ENCODE measurements at places on chromosomes 2 and 18.

- no peak for DNase-seq
Observed at GRCh38 chr2:26850000-26850431, 2.1 kb downstream of the DPYSL5 start.

- no peak for DNase-seq
Observed at GRCh38 chr2:217753460-217754200, 249.2 kb downstream of the TNS1 start.

- DNase-seq, result no peak
Observed at GRCh38 chr18:77207540-77207939, 42.1 kb upstream of the GALR1 start.

DNA sequence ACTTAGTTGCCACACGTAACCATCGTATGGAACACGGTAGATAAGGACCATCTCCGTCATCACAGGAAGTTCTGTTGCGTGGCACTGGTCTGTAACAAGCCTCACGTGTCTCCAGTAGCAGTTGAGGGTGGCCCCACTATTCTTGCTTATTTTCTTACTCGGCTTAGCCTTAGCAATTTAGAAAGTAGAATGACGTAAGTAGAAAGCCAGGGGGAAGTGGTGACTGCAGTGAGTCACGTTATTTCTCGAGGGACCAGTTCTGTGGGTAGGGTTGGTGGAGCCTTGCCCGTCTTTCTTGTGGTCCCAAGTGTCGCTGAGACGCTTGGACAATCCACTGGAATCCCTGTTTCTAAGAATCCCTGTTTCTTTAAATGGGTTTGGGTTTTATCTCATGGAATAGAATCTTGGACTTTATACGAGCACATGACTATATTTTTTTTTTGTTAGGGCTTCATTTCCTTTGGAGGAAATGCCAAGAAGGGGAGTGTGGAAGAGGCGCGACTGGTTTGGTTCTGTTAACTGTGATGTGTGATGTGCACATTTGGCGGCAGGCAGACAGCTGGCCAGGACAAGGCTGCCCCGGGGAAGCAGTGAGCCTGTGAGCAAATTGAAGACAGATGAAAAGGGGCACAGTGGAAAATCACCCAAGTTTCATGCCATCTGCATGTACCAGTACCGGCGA, 96.2 kb downstream of the CABLES1 start:
- no peak for DNase-seq

- no peak for DNase-seq
Observed at GRCh38 chr2:8806885-8807704, 30.3 kb downstream of the KIDINS220 start.

GRCh38 chr2:62204998-62205496, 9.1 kb downstream of the B3GNT2 start:
- no peak for DNase-seq

- no peak for DNase-seq
Observed at GRCh38 chr2:73172963-73173362, 29.4 kb upstream of the NOTO start.

DNA sequence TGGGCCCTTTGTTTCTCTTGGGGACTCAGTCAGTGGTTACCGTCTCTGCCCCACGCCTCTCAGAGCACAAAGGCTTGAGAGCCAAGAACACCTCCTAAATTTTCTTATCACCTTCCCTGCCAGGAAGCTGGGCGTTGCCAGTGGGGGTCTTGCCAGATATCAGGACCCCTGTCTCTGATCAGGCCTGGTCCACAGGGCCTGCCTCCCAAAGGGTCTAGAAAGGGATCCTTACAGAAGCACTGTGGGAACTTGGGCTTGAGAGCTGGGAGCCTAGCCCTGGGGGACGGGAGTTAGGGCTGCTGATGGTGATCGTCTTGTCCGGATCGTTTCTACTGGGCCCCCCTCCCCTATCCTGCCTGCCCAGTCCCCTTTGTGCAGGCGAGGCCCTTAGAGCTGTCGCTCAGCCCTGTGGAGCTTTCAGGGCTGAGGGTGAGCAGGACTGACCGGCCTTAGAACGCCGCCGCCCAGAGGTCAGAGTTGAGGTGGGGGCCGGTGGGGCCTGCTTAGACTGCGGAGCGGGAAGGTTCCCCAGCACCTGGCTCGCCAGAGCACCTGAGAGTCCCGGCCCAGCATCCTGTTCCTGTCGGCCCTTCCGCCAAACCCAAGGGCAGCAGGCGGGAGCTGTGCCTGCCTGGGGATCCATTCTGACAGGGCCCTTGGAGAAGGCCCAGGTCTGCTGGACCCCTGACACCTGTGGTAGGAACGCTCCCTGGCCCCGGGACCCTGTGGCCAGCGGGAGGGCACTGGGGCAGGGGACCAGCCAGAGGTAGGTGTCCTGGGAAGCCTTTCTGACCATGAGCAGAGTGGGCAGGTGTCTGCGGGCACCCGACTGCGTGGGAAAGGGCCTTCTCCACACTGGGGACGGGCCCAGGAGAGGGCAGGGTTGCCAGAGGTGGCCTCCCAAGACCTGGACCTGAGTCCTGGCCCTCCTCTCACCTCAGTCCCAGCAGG, 956 bp downstream of the ESPNL start:
- DNase-seq, result no peak

GRCh38 chr2:238598802-238599530, 172.2 kb downstream of the ASB1 start:
- DNase-seq, result no peak

GRCh38 chr2:219736209-219736608, 108.8 kb downstream of the SLC4A3 start:
- no peak for DNase-seq

DNA sequence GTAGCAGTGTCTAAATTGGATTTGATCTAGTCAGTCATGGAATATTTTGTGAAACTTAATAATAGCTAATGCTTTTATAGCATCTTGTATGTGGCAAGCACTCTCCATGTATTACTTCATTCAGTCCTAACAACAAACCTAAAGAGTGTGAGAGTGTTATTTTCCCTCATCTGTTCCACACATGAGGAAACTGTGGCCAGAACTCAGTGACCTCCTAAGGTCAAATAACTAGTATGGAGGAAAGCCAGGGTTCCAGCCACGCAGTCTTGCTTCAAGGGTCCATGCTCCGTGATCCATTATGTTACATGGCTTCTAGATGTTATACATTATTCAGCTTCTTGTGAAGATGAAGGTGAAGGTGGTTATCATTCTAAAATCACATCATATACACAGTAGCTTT, 45.5 kb downstream of the TWSG1 start:
- DNase-seq, result no peak

DNA sequence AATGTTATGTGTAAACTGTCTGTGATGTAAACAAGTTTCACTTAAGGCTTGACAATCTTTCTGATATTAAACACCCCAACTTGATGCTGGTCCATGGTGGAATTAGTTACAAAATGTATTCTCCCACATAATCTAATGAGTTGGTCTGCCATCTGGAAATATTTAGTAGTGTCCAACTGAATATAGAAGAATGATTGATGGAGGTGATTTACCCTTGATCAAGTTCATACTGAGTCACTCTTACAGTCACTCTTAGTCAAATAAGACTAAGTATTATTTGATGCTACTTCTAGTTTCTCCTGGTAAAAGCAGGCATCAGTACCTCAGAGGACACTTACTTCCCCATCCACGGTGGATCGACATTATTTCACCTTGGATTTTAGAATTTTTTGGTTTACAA, 198.1 kb downstream of the SATB2 start:
- DNase-seq, result no peak

- no peak for DNase-seq
Observed at GRCh38 chr2:26016012-26016705, 17.7 kb upstream of the RAB10 start.

DNA sequence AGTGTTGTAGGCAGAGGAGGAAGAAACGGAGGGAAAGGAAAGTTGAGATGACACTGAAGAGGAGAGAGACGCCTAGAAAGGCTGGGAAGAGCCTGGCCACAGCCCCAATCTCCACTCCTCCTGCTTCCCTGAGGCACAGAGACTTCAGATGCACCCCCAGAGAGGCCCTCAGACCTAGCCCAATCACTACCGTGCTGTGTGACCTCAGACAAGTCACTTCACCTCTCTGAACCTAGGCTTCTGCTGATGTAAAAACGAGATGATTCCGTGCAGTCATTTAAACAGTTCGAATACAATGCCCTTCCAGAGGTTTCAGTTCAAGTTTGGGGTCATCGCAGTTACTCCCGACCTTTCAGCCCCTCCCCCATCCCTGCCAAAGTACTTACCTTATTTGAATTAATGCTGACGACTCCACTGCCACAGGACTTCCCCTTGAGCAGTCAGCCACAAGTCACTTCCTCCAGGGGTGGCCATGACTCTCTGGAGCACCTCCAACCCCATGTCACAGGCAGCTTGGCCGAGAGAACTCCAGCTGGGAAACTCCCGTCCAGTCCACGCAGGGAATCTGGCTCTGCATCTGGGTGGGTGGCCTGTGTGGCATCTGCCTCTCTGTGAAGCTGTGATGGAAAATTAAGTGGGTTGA, 105.2 kb upstream of the ID2 start:
- DNase-seq, result no peak

- no peak for DNase-seq
Observed at GRCh38 chr18:52395146-52395852, 55.3 kb downstream of the DCC start.

DNA sequence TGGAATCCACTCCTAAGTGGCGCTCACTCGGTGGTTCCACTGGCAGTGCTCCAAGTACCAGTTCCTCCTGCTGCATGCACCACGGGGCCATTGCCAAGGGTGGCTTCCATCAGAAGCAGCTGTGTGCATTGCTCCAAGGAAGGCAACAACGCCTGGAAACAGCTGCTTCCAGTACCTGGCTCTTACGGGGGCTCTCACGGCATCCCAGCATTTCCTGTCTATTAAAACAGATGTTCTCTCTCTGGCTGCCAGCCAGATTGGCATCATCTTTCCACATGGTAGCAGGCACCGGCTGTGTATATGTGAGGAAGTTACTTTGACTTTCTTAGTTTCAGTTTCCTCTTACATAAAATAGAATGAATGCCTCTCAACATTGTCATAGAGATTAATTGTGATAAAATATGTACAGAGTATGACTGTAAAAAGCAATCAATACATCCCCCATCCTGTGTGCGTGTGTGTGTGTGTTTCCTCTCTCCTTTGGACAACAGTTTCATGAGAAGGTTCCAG, 84.9 kb downstream of the CMPK2 start:
- DNase-seq, result no peak

- no peak for DNase-seq
Observed at GRCh38 chr18:62596145-62597005, 73.5 kb downstream of the ZCCHC2 start.

GRCh38 chr18:24736662-24737330, 276.4 kb downstream of the HRH4 start:
- no peak for DNase-seq

- DNase-seq, result no peak
Observed at GRCh38 chr2:188383158-188383557, 91.5 kb downstream of the GULP1 start.

GRCh38 chr2:55923982-55924321, 370 bp upstream of the EFEMP1 start:
- DNase-seq, result no peak

DNA sequence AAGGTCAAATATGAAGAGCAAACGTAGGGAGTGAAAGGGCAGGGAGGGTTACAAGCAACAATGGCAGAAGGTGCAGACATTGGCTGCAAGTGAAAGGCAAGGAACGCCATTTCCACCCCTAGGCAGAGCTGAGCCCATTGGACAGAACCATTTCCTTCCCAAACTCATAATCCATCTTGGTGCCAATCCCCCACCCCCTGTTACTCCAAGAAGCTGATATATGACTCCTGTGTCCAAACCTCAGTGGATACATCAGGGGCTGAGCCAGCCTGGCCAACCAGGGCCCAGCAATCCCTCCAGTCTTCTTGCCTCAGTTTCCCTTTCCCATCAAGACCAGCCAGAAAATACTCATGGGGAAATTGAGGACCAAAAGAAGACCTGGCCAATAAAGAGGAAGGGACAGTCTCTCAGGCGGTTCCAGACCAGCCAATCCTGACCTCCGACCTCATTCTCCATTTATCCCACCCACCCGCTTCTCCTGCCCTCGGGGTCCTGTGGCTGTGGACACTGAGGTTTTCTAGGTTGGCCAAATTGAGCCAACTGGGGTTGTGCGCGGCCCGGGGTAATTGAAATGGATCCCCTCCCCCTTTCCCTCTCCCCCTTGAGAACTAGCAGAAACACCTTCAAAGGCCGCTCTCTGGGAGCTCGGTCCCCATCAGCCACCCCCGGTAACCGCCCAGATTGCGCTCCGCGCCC, 24.8 kb downstream of the TNS1 start:
- DNase-seq, result no peak

DNA sequence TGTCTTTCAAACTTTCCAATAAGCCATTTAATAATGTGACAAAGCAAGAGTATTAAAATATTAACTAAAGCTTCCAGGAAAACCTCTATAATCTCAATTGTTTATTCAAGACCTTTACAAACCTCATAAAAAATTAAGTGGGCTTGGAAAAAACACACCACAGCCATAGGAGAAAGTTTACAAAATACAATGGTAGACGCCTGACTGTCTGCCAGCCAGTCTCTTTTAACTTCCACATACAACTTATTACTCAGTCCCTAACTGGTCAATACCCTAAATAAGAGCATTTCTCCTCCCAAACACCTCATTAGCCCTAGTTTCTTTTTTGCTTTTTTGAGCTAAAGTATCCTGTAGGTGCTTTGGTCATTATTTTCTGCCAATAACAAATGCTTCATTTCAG, 247.4 kb upstream of the CYP26B1 start:
- DNase-seq, result no peak

DNA sequence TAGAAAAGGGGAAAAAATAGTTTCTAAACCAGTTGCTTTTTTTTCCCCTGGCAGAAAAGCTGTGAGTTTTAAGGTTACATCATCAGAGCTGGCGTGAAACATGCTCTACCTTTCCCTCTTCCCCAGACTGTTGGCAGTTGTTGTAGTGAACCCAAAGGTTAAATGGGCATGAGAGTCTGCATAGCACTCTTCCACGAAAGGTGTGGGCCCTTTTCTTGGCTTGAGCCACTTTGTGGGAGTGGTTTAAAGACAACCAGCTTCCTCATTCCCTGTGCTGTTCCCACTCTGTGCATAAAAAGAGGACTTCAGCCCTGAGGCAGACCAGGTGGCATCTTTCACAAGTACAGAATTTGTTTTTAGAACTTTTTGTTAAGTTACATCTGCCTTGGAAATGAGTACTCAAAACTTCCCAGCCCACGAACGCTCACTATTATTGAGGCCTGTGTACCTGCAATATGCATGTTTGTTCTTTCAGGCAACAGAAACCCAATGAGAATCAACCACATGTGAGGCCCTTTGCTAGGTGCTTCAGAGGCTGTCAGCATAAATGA, 243.8 kb downstream of the BABAM2 start:
- no peak for DNase-seq

DNA sequence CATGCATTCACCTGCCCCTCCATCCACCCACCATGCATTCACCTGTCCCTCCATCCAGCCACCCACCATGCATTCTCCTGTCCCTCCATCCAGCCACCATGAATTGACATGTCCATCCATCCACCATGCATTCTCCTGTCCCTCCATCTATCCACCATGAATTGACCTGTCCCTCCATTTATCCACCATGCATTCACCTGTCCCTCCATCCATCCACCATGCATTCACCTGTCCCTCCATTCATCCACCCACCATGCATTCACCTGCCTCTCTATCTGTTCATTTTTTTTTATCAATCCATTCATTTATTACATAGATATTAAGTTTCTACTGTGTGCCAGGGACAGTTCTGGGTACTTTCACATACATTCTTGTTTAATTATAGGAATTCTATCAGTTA, 69.2 kb downstream of the MYCN start:
- DNase-seq, result no peak

Measured in amygdala (tissue), 56 donors.